Anterior cingulate cortex (tissue), 58 donors: ENCODE measurements at places on chromosomes 6 and 20.

DNA sequence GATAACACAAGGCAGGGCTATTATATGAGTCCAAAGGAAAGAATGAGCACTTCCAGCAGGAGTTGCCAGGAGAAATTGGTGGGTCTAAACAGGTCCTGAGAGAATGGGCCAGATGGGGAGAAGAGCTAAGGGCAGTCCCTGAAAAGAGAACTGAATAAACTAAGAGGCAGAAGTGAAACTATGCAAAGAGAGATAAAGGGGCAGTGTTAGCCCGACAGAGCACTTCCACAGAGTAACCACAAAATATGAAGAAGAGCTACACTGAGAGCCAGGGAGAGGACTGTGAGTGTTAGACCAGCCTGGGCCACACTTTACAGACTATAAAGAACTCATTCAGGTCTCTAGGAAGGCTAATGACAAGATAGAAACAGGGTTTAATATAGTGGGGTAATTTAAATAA is 43.8 kb downstream of the RALGAPA2 start:
- DNase-seq: no peak

GRCh38 chr6:118780668-118781067 is 113.3 kb upstream of the ASF1A start:
- no peak for DNase-seq

- DNase-seq: no peak
Observed at GRCh38 chr6:1868561-1869261, 259.0 kb downstream of the FOXC1 start.

- no peak for DNase-seq
Observed at GRCh38 chr6:136104556-136104955, 145.6 kb downstream of the MTFR2 start.

DNA sequence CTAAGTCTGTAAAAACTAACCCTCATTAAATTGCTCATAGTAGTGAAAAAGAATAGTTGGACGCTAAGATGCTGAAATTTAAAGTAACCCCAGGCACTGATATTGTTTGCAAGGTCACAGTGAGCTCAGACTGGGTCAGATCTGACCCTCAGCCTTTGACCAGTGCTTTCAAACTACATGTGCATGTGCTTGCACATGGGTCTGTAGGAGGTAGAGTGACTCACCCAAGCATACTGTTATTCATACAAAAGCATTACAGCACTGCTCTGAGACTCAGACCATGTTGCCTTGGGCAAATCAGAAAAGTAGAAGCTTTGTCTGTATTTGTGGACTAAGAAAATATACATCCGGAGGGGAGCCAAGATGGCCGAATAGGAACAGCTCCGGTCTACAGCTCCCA is 326.4 kb upstream of the MARCKS start:
- no peak for DNase-seq

- DNase-seq: no peak
Observed at GRCh38 chr6:25223490-25223991, 55.6 kb upstream of the CARMIL1 start.

GRCh38 chr6:25219216-25219916 is 59.8 kb upstream of the CARMIL1 start:
- no peak for DNase-seq

- no peak for DNase-seq
Observed at GRCh38 chr20:3796477-3797225, 541 bp downstream of the CDC25B start.

- peak; percentile 14 for DNase-seq
Observed at GRCh38 chr20:32605167-32605656, 20.1 kb upstream of the NOL4L start.
